ENCODE measurements at places on chromosomes 4 and X.

DNA sequence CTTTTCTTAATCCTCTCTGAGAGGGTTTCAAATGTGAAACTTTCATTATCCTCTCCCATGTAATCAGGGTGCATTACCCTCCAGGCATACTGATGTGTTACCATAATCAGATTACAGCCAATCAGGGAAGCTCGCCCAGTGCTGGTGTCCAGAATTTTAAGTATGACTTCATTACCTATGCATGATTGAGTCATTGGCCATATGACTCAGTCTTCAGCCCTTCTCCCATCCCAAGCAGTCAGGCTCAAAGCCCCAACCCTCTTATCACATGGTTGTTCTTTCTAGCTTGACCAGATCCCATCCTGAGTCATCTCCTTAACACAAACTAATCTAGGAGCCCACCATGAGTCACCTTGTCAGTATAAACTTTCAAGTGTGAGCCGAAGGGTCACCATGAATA lies 1668.1 kb upstream of the AGA start:
- no peak for DNase-seq

GRCh38 chr4:39636531-39637184 lies 2.0 kb downstream of the SMIM14 start:
- no peak for DNase-seq

DNA sequence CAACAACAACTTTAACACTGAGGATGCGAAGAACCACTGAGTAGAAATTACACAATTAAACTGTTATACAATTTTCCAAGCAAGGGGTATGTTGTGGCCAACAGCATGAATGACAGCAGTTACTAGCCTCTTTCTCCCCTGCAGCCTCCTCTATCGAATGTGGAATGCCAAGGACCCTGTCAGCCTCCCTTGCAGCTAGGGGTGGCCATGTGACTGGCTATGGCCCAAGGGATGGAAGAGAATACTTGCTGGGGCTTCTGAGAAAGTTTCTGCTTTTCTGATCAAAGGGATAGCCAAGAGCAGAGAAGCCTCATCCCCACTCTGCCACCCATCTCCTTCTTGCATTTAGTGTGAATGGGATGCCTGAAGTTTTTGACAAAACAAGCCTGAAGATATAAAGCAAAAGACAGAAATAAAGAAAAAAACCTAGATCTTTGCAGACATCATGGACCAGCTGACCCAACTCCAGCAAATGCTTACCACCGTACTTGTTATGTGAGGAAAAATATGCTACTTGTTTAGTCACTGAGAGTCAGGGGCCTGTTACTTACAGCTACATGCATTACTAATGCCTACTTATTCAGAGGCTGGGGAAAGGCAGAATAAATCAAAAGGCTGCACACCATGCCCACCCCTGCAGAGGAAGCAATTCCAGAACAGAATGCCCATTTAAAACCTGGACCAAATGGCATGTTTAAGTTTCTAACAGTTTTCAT lies 32.0 kb downstream of the DCTD start:
- no peak for DNase-seq

- no peak for DNase-seq
These were observed 64.6 kb upstream of the PAGE1 start for GRCh38 chrX:49760290-49760890.

- DNase-seq = no peak
These were observed 135.4 kb upstream of the PSAPL1 start for GRCh38 chr4:7569810-7570783.
